ENCODE measurements at places on chromosomes 7 and 10.

DNA sequence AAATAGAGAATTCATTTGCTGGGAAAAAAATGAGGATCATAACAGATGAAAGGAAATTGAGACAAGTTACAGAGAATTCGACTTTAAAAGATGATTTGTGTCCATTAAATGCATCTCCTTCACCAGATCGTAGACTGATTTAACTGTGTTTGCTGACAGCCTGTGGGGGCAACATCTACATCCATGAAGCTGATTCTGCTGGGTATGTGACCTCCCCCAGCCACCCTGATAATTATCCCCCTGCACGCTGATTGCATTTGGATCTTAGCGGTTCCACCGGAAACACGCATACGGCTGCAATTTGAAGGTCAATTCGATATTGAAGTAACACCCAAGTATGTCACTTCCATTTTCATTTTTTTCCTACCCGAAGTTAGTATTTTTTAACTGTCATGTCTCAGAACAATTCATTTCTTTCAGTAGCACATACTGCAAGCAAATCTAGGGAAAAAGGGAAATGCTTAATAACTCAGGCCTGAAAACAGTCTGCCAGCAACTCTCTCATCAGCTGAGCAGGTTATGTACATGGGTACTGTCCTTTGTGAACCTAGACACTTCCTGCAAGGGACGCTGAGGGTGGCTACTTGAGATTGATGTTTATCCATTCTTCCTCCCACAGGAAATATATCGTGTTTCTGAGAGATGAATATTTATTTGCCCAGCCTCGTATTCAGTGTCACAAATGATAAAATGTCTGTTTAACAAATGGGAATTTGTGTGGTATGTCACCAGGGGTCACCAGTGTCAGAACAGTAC lies 134.9 kb downstream of the ZNF22 start:
- DNase-seq, result no peak

- peak; percentile 14 for DNase-seq
Observed at GRCh38 chr7:29289156-29290021, 94.8 kb downstream of the CHN2 start.

GRCh38 chr7:54253036-54253373 lies 289.2 kb upstream of the VSTM2A start:
- DNase-seq, result no peak

DNA sequence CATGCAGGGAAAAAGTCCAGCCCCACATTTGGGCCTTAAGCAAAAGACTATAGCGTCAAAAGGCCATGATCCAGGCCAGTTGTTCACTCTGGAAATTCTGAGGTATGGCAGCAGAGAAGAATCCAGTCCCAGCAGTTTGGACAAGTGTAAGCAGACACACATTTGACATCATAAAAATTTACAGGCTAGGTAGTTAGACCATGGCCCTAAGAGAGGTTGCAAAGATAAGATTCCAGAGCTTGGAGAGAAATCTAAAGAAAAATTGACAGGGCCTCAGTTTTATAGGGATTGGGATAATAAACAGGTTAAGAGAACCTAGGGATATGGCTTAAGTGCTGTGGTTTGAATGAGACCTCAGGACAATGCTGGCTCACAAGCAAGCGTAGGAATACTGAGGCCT lies 884.4 kb upstream of the SORCS1 start:
- no peak for DNase-seq

GRCh38 chr7:144907577-144907976 lies 71.7 kb upstream of the TPK1 start:
- no peak for DNase-seq

- no peak for DNase-seq
Observed at GRCh38 chr10:11166550-11166949, 148.9 kb downstream of the CELF2 start.

DNA sequence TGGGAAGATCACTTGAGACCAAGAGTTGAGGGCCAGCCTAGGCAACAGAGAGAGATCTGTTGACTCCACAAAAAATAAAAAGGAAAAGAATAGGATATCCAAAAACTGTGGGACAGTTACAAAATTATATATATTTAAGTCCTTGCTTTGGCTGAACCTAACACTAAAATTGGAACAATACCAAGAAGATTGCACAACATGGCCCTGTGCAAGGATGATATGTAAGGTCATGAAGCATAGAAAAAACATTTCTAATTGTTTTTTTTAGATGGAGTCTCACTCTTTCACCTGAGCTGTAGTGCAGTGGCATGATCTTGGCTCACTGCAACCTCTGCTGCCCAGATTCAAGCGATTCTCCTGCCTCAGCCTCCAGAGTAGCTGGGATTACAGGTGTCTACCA lies 139.0 kb downstream of the TPST1 start:
- DNase-seq, result peak; percentile 51

- DNase-seq, result no peak
Observed at GRCh38 chr7:147136352-147136751, 1019.8 kb downstream of the CNTNAP2 start.

DNA sequence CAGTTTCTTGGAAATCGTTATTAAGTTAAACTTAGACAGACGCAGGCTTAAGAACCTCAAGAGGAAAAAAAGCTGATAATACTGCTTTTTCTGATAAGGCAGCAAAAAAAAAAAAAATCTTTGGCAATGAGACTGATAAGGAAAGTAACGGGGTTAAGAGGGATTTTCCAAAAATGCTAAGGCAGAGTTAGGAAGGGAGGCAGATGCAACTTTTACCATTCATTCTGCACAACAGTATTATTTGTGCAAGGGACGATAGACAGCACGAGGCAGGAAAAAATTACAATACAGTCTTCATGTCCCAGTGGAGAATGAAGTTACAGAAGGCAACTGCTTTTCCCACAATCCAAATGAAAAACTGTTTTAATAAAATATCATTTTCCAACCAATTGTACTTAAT lies 194.0 kb downstream of the DOCK4 start:
- DNase-seq, result no peak

DNA sequence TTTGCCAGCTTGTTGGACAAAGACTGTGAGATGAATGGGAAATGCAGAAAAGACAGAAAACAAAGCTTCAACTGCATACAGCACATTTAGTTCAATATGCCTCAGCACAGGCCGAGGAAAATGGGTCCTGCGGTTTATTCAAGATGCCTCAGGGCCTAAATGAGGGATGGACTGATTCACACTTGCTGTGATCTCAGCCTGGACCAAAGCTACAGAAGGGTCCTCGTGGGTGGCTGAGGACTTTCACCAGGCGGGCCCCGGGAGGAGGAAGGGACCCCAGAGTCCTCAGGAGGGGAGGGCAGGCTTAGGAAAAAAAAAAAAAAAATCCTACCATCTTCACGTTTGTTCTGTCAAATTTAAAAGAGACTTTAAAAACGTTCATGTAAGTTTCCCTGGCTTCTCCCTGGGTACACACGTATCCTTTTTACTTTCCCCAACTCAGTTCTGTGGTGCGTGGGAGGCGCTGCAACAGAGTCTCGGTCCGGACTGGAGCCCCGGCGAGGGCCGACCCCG lies 624 bp upstream of the ZNF783 start:
- peak; percentile 84 for DNase-seq

GRCh38 chr10:485776-486175 lies 203.7 kb downstream of the DIP2C start:
- no peak for DNase-seq

GRCh38 chr7:155533827-155534690 lies 12.3 kb downstream of the CNPY1 start:
- peak; percentile 8 for DNase-seq

DNA sequence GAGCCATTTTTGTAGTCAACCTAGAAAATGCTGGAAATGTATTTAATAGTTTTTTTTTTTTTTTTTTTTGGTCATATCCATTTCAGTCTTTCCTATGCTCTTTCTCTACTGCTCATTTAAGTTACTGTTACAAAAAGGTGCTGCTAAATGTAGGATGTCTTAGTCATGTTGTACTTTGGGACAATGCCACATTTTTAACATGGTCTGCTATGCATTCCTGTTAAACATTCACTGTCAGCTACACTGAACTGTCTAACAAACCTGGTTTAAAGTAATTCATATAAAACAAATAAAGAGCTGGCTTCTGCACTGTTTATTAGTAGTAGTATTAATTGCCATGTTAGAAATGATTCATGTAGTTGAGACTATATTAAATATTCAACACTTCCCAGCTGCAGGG lies 108.6 kb downstream of the NSUN6 start:
- no peak for DNase-seq

DNA sequence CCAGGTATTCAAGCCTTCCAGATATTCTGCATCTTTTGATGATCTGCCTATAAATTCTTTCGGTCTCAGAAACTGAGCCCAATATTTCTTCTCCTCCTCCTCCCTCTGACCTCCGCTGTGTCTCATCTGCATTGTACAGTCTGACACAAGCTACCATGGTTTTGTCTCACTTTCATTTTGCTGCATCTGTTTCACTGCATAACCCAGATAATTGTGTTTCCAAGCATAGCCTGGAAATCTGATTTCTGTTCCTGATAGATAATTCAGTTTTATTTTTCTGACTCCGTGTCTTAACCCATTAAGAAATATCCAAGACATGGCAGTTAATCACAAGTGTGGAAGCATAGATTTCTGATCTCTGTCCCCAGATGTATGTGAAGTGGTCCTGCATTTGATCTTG lies 374.2 kb upstream of the SEMA3A start:
- DNase-seq, result no peak

DNA sequence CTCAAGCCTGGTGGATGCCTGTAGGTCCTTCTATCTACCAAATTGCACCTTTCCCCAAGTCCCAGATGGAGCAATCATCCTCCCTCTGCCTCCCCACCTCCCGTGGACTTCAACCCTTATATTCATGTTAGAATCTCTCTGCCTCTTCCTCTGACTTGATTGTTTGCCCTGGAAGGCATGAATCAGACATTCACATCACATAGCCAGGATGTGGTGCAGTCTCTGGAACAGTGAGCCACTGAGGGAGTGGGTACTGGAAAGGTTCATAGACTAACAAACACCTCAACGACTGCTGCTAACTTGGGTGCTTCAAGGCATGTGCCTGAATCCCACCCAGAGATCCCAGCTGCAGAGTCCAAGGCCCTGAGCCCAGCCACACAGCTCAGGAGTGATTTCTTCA lies 494.0 kb downstream of the TNS3 start:
- peak; percentile 45 for DNase-seq

GRCh38 chr10:8614054-8614565 lies 559.6 kb downstream of the GATA3 start:
- no peak for DNase-seq

DNA sequence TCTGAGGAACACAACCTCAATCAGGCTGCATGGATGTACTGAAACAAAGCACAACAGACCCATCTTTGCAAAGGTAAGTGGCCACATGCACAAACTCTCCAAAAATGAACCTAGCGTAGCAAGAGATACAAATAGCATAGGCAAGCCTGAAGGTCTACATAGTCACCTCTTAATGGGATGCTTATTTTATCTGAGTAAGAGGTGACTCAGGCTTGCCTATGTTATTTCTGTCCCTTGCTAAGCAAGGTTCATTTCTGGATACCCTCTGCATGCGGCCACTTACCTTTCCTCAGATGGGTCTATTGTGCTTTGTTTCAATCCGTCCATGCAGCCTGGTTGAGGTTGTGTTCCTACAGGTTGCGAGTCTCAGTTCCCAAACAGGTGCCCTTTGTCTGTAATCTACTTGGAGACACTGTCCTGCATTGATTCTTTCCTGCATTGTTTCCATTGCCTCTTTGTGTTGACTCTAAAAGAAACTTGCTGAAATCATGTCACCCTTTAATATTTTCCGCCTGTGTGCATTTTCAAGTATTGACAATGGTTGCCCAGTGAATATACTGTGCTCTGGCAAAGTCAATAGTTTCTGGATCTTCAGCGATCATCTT lies 291.8 kb upstream of the LYZL1 start:
- no peak for DNase-seq

GRCh38 chr10:43322769-43323168 lies 48.7 kb upstream of the FXYD4 start:
- DNase-seq, result peak; percentile 72

- no peak for DNase-seq
Observed at GRCh38 chr10:5959581-5960069, 17.7 kb downstream of the IL15RA start.

- DNase-seq, result no peak
Observed at GRCh38 chr7:8177109-8177933, 84.6 kb downstream of the ICA1 start.

DNA sequence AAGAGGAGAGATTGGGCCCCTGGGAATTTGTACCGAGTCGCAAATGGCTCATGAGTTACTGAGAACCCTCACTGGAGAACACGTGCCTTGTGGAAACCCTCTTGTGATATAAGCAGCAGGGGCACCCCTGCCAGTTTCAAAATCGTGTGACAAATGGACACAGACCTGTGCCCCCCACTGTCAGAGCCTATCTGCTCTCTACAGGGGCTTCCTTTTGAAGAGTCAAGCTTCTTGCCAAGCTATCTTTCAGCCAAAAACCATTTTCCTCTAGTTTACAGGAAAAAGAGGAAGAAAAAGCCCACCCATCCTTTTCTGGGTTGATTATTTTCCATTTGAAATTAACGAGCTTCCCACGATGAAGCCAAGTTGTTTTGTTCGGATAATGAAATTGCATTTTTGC lies 64.1 kb upstream of the MPP7 start:
- DNase-seq, result no peak

DNA sequence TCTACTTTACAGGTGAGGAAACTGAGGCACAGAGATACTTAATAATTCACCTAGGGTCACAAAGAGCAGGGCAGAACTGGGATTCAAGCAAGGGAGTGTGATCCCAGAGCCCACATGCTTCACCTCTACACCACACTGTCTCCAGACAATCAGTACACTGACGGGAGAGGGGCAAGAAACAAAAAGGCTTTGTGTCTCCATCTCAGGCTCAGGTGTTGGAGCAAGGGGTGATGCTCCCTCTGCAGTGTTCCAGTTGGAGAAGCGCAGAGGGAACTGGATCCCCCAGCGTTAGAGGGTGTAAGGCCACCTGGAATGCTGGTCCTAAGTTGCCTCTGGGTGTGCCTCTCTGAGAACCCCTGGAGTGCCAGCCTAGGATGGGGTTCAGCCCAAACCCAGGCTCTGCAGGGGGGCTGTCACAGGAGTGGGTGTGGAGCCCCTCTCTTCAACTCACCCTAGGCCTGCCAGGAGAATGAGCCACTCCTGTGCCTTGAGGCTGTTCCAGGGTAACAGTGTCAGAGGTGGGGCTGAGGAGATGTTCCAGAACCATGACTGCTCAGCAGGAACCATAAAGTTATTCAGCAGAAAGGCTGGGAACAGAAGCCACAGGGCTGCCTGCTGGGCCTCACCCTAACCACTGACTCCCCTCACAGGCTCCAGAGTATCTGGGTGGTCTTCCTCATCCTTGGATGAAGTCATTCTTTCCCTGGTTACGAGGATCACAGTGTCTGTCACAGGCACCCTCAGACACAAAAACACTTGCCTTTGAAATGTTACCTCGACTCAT lies 5.5 kb downstream of the RBP4 start:
- DNase-seq, result no peak

- peak; percentile 75 for DNase-seq
Observed at GRCh38 chr10:102835007-102835482, 2.2 kb downstream of the CYP17A1 start.

- no peak for DNase-seq
Observed at GRCh38 chr10:101615525-101616116, 27.5 kb downstream of the DPCD start.

- peak; percentile 89 for DNase-seq
Observed at GRCh38 chr7:46682836-46683624, 762.0 kb upstream of the IGFBP3 start.

- peak; percentile 61 for DNase-seq
Observed at GRCh38 chr10:27995311-27995710, 3.6 kb downstream of the ODAD2 start.

- no peak for DNase-seq
Observed at GRCh38 chr7:1309290-1309689, 76.6 kb downstream of the UNCX start.

- DNase-seq, result no peak
Observed at GRCh38 chr7:83872501-83872900, 223.6 kb upstream of the SEMA3E start.
